ENCODE measurements at places on chromosomes 12 and 14.

DNA sequence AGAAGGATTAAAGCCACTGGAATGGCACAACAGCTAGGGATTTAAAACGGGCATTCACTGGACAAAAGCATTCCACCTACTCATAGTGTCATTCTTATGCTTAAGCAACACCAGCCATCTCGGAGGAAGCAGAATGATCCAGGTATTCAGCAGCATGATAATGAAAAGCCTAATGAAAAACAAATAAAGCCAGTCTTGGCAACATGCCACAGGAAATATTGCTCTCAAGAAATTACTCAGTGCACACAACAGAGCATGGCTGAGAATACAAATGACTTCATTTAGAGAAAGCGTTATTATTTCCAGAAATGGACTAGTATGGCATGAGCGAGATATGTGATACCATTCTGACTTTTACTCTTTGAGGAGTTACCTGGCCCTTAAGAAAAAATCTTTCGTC, 442.2 kb downstream of the APAF1 start:
- no peak for DNase-seq

- DNase-seq: no peak
These were observed 123.7 kb upstream of the TMTC1 start for GRCh38 chr12:29907461-29907860.

- no peak for DNase-seq
These were observed 12.3 kb upstream of the PPFIBP1 start for GRCh38 chr12:27511723-27512045.

DNA sequence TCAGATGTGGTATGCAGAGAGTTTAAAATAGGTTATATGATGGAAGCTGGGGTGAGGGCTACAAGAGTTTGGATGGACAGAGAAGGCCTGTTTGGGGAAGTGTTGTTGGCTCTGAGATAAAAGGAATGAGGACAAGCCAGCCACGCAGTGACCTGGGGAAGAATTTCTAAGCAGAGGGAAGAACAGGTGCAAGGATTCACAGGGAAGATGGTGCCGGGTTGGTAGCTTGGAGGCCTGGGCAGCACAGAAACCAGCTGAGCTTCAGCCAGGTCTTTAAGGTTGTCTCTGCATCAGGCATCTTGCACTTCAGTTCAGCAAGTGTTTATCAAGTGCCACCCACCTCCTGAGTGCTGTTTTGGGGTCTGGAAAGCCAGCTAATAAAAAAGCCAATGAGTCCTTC, 1163.7 kb downstream of the AACS start:
- DNase-seq: no peak

DNA sequence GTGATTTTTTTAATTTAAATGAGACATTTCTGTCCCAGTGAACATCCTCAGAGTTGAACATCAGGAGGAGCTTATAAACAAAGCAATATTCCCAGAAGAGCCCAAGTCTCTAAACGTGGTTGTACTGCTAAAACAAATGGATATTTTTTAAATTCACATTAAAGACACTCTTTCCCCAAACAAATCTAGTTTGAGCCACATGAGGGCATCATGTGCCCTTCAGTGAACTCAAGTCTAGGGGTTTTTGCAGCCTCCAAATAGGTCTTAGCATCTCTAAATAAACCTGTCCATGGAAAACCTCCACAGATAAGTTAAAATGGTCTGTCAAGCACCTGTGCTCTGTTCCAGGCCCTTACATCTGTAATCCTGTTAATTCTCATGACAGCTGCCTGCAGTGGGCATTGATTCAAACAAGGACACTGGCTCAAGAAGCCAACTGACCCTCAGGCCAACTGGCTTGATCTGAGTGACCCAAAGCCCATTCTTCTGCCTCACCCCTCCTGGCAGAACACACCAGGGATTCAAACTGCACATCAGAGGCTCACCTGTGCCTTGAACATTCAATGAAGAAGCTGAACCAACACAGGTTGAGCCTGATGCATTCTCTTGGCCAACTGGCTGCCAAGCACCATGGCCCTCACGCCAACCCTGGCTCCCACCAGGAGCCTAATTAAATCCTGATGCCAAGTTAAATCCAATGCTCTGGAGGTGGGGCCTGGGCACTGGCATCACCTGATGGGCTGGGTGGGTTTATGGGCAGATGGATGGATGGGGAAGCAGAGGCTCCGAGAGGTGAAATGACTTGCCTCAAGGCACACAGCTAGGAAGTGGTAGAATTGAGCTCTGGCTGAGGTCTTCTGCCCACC, 8.6 kb downstream of the ISCU start:
- no peak for DNase-seq

- DNase-seq: no peak
These were observed 21.6 kb downstream of the GPR132 start for GRCh38 chr14:105043641-105044040.

DNA sequence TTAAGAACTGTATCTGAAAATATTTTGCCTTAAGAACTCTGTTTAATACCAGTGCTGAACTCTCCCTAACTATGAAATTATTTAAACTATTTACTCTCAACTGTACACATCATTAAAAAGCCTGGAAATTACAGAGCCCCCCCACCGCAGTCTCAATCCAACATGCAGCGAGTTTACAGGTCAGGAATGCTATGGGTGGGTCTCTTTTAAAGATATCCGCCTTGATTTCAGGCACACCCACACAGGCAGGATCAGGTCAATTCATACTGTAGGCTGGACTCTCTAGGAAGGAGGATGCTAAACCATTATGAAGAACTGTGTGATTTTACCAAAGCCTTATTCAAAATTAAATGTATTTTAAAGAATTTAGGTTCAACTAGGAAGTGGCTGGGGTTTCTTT, 16.5 kb downstream of the SPTLC2 start:
- DNase-seq: no peak

DNA sequence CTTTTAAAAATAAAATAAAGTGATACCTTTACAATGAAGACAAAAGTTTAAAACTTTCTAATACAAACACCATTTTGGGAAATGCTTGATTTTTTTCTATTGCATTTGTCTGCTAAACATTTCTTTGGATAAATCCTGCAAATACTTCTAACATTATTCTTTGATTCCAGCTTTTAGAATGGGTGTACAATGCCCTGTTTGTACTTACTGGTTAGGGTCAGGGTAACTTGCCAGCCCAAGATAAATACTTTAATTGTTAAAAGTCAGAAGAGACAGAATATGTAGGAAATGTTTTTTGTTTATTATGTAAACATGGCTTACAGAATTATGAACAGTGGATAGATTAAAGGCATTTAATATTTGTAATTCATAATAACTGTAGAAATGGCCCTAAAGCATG, 60.5 kb downstream of the WASHC4 start:
- DNase-seq: no peak

- no peak for DNase-seq
These were observed 24.3 kb downstream of the SPTSSA start for GRCh38 chr14:34437729-34438080.

- no peak for DNase-seq
These were observed 5.9 kb upstream of the TEX22 start for GRCh38 chr14:105392131-105393090.

DNA sequence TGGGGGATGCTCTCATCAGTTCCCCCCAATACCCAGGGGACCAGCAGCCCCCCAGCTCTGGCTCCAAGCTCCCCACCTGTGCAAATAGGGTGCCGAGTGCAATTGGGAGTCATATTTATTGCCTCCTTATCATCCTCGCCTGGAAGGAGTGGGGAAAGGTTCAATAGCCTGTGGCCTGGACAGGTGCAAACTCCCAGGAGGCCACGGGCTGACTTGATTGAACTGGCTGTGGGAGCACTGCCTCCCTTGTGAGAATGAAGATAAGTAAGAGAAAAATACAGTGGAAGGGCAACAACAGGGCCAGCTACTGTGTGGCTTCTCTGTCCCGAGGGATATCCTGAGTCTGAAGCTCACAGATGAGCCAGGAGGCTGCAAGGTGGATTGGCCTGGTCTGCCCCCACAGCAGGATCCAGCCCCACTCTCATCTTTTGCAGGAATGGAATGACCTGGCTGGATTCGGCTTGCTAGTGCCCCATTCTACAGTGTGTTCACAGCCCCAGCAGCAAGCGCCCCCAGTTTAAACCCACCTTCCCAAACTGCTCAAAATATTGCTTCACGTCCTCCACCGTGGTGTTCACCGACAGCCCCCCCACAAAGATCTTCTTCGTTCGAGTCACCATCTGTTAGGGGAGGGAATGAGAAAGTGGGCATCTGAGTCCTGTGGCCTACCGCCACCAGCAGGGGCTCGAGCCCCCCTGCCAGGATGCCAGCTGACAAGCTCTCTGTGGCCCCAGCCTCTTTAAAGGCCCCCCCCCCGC, 6.3 kb downstream of the MSI1 start:
- no peak for DNase-seq

DNA sequence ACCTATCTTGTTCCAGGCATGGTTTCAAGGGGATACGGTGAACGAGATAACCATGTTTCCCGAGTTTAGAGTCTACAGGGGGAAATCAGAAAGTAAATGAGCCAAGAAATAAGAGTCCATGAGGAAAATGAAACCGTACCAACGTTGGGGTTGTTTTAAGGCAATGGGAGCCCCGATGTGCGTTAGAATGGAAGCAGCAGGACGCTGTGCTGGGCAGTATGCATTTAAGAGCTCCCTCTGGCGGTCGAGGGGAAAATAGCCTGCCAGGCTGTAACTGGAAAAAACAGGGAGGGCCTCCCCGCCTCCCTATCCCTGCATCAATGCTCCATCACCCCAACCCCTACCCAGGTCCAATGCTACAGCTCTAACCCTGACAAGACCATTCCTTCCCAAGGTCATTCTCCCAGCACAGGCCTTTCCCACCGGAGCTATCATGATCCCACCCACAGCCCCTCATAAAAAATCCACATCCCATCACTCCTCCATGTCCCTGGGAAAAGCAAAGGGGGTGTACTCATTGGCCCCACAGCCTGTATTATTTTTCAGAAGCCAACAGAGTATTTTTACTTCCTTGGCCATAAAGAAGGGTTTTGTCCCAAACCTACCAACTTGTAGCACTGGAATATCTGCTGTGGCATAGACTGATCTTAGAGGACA, 226.3 kb upstream of the NOS1 start:
- peak; percentile 18 for DNase-seq

DNA sequence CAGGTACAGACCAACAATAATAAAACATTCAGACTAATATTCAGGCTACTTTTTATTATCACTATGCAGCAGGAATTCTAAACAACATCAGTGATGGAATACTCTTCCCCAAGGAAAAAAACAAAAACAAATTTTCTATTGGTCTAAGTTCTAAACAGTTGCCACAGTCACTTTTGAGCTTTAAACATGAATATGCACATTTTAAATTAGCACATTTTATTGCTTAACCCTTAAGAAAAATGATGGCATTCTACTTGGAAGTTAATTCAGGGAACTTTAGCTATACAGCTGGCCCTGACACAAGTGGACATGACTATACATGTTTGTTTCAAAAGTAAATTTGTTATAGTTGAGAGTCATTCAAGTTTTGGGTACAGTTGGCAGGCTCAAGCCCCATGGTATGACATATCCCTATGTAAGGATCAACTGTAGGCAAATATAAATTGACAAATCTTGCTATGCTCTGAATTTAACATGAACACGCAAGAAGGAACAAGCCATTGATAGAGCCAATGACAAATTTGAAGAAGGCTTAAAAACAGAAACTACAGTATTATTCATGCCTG, 224.3 kb upstream of the AMIGO2 start:
- DNase-seq: no peak

GRCh38 chr12:48003226-48004052, 837 bp downstream of the COL2A1 start:
- no peak for DNase-seq

GRCh38 chr14:72903716-72904115, 9.8 kb upstream of the DPF3 start:
- no peak for DNase-seq

GRCh38 chr12:104623883-104624282, 167.1 kb downstream of the CHST11 start:
- no peak for DNase-seq

- no peak for DNase-seq
These were observed 61.7 kb downstream of the DIO3 start for GRCh38 chr14:101623077-101623372.

All from activated CD8-positive, alpha-beta memory T cell treated with anti-CD3 and anti-CD28 coated beads, Interleukin-2, amount 50 U/mL, for 4 hours (primary cell).